ENCODE measurements at places on chromosomes 2 and 18.

DNA sequence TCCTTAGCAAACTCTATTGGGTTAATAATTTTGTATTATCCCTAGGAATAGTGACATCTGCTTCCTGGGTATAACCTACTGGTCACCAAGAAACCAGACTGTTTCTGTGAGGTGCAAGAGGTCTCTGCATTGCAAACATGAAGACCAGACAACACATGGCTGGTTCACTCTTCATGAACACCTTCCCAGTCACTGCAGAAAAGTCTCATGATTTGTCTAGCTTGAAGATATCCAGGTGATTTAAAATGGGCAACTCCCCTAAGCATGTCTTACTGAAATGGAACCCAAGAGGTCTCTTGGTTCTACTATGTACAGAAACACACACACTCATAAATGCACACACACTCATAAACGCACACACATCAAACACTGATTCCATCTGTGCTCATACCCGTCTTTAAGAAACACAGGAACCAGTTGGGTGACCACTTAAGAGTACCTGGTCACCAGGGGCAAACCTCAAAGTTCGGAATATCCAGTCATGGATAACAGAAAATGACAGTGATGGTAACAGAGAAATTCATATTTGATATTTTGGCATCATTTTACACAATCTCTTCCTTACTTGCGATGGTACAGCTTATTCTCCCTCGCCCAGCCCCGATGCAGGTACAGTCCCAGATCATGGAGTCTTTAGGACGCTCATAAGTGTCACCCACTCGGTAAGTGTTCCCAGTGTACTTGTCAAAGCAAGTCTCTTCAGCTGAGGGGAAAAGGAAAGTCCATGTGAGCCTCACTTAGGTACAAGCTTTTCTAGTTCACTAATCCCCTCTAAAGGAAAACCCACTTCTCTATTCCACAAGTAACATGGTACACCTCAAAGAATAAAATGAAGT is 2.9 kb downstream of the FN1 start:
- no peak for DNase-seq

DNA sequence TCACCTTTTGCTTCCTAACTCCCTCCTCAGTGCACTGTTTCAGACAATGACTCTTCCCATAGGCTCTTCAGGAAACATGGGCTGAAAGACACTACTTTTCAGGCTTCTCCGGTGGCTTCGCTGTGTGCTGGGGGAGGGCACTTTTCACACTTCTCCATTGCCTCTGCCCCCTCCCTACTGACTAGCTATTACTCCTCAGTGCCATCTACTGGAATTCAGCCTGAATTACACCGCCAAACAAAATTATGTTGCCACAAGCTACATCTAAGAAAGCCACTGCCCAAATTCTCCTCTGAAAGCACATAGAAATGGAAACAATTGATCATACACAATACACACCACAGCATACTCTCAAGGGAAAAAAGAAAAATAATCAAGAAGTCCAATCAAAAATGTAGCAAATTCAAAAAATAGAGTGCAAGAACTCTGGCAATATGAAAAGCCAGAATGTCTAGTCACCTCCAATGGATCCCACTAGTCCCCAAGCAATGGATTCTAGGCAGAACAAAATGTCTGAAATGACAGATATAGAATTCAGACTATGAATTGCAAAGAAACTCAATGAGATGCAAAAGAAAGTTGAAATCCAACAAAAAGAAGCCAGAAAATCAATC is 1139.4 kb upstream of the GYPC start:
- no peak for DNase-seq

GRCh38 chr2:203973676-203974075 is 37.1 kb downstream of the ICOS start:
- no peak for DNase-seq

DNA sequence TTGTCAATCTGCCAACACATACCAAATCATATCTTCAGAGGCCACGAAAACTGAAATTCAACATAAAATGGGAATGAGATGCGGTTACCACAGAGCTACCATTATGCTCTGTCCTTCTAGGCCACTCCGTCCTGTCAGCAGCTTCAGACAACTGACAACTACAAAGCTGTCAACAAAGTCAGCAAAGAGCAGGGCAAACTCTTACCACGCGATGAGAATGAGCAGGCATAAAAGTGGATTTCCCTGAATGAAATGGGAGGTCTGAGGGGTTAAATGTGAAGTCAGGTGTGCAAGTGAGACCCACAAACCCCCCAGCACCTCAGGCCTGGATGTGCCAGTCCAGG is 130.1 kb downstream of the LNPK start:
- DNase-seq = no peak

DNA sequence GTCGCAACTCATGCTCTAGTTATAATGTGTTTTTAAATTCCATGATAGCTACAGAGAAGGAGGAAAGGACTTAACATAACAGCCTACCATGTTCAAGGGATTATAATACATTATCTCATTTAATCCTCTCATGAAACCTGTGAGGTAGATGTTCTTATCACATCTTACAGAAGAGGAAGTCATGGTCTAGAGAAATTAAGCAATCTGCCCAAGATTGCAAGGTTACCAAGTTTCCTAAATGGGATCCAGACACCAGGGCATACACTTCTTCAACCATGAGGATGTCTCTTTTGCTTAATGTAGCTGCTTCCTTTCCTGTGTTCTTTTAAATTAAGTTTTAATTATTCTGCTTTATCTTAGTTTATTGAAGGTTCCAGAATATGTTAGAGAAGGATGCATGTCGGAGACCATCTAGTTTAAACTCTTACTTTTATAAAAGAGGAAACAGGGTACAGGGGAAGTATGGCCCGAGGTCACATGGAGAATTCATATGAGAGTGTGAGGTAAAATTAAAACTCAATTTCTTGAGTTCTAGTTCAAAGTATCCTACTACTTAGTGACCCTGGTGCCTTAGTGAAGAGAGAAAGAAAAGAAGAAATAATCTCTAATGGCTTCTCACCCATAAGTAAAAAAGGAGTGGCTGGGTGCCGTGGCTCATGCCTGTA is 3.6 kb upstream of the IL1A start:
- DNase-seq = no peak

DNA sequence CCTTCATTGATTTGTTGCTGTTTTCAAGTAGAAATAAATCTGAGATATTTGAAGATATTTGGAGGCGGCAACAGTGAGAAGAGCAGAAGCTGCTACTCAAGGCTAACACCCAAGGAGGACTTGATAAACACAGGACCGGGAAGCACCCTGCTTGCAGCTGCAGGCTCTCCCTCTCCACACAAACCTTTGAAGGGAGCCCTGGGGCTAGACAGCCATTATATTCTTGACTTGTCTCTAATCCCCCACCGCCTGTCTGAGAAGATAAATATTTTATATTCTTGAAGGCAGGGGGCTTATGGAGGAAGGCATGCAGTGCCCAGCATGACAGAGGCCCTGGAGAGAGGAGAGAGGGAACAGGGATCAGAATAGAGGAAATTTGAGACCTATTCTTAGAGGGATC is 50.9 kb upstream of the SMAD2 start:
- no peak for DNase-seq
